ENCODE measurements at places on chromosomes 2 and 18. TPM values are rescaled to one million over a fixed set of nuclear protein-coding genes. Genes with fewer than 3 reads are reported as not detected.

CREB1 gene
- total RNA-seq, result 51.0 TPM

DNA sequence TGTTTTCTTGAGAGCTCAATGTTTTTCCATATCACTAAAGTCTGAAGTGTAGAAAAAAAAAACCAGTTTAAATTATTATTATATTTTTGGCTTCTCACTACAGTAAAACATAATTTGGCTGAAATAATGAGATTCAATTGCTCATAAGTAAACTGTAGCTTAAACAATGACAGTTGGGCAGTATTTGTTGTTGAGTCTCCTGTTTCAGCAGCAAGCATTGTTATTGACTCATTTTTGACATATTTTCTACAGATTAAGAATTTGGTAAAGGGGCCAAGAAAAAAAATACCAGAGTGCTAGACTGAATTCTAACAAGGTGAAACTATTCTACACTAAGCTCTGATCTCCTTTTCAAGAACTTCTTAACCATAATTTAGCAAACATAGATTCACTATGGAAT is 2070.4 kb upstream of the CELF4 start:
- no peak for DNase-seq

PHOSPHO2 gene
- 3.4 TPM for total RNA-seq

FLACC1 gene
- total RNA-seq, result 5.0 TPM

RETSAT gene
- 31.2 TPM for total RNA-seq

ANKRD30B gene
- not detected for total RNA-seq

GRCh38 chr2:157473581-157473980 is 29.7 kb upstream of the CYTIP start:
- no peak for DNase-seq

CCDC68 gene
- 3.3 TPM for total RNA-seq

FBLN7 gene
- 0.32 TPM for total RNA-seq

- DNase-seq, result no peak
These were observed 95.2 kb upstream of the FBXO11 start for GRCh38 chr2:48001498-48001897.

- no peak for DNase-seq
These were observed 505.0 kb upstream of the ID2 start for GRCh38 chr2:8176887-8177286.

GRCh38 chr2:98016908-98017670 is 21.3 kb upstream of the TMEM131 start:
- DNase-seq, result no peak

- no peak for DNase-seq
These were observed 107.7 kb downstream of the LBH start for GRCh38 chr2:30339071-30339470.

DNA sequence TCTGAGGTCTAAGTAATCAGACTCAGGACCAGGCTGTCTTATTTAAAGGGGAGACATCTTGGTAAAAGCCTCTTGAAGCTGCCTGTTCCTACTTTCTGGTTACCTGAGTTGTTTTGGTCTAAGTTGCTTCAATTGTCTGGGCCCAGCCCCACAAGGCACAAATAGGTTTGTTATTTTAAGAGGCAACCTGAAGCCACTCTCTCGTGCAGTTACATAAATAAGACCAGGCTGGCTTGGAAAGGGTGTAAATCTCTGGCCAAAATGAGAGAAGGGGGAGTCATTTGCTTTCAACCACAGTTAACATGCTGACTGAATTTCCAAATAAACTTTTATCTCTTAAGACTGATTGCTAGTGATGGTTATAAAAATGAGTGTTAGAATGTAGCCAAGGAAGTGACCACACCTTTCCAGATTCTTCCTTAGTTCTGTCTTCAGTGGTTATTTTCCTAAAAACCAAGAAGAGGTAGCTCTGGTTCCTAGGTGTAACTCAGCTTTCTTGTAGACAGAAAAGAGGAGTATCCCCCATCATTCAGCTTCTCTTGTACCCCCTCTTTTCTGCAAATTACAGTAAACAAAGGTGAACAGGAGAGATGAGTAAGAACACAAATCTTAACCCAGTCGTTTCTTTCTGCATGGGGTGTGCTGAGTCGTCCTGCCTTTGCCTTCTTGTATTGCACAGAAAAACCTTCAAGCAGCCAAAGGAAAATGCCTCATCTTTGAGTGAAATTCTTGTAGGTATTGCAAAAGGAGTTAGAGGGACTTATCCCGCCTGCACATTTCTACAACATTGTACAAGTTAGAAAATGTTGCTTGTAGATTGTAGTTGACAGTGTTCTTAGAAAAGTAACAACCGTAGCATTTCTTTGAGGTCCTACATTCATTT is 161.5 kb upstream of the NT5C1B start:
- DNase-seq, result no peak

GRCh38 chr2:23614701-23615100 is 229.7 kb downstream of the KLHL29 start:
- no peak for DNase-seq

- DNase-seq, result no peak
These were observed 4.2 kb upstream of the SAP130 start for GRCh38 chr2:128032092-128032491.

DNA sequence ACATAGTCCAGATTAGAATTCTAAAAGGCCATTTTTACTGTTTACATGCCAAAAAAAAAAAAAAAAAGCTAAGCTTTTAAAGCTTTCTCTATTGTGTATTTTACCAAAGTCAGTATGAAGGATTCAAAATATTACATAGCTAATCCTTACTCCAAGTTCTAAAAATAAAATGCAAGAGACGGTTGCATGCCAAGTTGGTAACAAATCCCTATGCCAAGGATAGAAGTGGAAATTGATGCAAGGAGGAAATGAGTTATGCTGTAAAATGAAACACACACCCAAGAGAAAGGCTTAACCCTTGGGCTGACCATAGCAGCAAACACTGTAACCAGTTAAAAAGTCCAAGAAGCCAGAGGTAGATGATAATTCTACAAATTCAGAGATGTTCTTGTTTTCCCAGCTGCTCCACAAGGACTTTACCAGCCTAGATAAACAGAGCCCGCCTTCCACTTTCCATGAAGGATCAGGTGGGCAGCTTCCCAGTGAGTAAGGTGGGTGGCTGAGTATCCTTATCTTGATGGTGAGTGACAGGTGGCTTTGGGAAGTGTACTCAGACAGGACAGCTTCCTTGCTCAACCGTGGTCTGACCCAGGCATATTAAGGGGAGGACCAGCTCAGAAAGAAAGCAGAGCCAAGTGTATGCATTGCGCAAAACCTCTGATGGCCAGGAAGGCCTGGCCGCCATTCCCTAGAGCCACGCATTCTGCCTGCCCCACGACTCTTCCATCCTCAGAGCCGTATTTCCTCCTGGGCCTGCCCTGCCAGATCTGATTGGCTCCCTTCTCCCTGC is 34.4 kb downstream of the ATP8B1 start:
- DNase-seq, result no peak

TMEM247 gene
- not detected for total RNA-seq

- DNase-seq, result peak; percentile 56
These were observed 693 bp downstream of the UBE2F start for GRCh38 chr2:237967463-237967951.

DNA sequence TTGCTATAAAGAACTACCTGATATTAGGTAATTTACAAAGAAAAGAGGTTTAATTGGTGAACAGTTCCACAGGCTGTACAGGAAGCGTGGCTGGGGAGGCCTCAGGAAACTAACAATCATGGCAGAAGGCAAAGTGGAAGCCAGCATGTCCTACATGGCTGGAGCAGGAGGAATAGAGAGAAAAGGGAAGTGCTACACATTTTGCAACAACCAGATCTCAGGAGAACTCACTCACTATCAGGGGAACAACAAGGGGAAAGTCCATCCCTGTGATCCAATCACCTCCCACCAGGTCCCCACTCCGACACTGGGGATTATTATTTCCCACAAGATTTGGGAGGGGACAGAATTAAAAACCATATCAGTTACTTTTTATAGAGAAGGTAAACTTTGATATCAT is 273.5 kb upstream of the MMADHC start:
- DNase-seq, result no peak

- peak; percentile 58 for DNase-seq
These were observed at the start of gene GALNT13 for GRCh38 chr2:153871231-153872221. Gene GALNT13, plus strand, starts transcription at chr2:153871922.

DNA sequence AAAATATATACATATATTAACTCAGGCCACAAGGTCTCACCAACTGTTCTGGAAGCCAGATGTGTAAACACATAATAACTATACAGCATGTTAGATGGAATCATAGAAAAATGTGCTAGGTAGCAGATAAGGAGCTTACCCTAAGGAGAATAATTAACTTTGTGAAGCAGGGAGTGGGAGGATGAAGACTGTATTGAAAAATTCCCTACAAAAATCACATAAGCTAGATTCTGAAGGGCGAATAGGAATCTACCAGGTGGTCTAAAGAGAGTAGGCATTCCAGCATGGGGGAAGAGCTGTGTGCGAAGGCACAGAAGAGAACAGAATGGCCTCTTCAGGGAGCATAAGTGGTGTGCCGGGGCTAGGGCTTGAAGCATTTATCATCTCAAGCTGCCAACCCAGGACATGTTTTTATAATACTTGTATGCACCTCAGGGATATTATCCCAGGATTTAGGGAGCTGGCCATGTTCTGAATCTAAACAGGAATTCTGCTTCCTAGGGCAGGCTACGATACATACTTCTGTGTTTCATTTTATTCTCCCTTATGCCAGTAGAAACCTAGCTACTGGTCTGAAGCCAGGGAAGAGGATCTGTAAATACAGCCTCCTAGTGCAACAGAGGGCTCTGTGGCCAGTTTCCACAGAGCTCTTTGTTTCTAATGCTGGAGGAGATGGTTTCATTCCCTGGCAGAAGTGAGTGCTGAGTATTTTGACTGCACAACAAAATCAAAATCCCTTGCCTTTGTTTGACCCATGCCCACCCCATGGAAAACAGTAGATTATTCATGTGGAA is 56.7 kb downstream of the NEMP2 start:
- peak; percentile 37 for DNase-seq

FOXI3 gene
- total RNA-seq, result not detected

SCN3A gene
- 0.84 TPM for total RNA-seq

DSG1 gene
- 0.77 TPM for total RNA-seq

CACNB4 gene
- 0.32 TPM for total RNA-seq

GRCh38 chr2:189086250-189086649 is 93.3 kb downstream of the COL5A2 start:
- no peak for DNase-seq

DNA sequence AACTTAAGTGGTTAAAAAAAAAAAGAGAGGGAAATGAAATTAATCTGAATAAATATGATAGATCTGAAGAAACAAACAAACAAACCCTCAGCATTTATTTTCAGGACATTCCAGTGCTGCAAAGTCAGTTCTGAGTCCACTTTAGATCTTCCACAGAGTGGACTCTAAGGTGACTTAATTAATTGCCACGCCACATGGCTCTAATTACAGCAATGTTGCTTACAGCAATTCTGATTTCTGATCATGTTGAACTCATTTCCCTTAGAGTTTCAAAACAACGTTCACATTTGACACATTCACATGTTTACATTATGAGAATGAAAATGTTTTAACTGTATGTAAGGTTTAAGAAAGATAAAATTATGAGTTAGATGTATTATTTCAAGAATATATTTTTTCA is 38.6 kb upstream of the RASGRP3 start:
- no peak for DNase-seq

DNA sequence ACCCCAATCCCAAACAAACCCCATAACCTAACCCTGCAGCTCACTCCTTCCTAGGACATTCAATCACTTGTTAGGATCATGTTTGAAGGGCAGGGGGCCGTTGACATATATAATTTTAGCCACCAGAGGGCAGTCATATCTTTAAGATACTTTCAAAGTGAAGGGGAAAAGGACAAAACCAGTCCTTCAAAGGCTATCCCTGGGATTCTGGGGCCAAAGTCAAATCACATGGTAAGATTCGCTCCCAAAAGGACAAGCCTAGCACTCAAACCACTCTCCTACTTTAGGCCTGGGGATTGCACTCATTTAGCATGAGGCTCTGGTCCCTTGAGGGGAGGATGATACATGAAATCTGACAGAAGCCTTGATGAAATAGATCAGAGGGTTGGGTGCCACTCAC is 44.6 kb downstream of the HAUS1 start:
- DNase-seq, result no peak

DNA sequence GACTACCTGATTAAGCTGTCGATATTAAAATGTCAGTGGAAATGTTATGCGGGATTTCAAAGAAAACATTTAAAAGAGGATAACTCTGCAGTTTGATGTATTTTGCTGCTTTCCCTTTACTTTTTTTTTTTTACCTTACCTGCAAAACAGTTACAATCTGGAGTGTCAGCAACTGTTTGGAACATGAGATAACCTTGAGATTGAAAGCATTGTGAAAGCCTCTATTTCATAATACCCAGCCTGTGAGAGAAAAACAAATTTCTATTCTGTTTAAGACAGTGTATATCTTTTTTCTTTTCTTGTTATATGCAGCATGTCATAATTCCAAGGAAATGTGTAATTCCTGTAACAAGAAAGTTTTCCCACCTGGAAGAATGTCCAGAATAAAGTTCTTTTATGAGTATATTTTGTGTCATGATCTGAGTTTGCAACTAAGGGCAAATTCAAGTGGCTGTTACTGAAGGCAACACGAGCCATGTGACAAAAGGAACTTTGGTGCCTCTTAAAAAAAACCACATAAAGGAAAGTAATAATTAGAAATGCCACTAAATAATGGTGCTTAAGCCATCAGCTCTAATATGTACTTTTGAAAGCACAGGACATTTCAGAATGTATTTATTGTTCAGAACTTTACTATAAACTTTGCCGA is 297.0 kb upstream of the DSEL start:
- DNase-seq, result no peak

SAG gene
- not detected for total RNA-seq

GRCh38 chr18:40932862-40933261 is 1022.2 kb upstream of the PIK3C3 start:
- DNase-seq, result no peak

GRCh38 chr18:55090564-55091188 is 131.4 kb upstream of the CCDC68 start:
- DNase-seq, result no peak

- peak; percentile 55 for DNase-seq
These were observed 41.0 kb upstream of the ASAP2 start for GRCh38 chr2:9165625-9166024.

Measured in left ventricle myocardium superior (tissue), 1 donor.